ENCODE measurements at places on chromosomes 3 and 15. TPM values are rescaled to one million over a fixed set of nuclear protein-coding genes. Genes with fewer than 3 reads are reported as not detected.

DNA sequence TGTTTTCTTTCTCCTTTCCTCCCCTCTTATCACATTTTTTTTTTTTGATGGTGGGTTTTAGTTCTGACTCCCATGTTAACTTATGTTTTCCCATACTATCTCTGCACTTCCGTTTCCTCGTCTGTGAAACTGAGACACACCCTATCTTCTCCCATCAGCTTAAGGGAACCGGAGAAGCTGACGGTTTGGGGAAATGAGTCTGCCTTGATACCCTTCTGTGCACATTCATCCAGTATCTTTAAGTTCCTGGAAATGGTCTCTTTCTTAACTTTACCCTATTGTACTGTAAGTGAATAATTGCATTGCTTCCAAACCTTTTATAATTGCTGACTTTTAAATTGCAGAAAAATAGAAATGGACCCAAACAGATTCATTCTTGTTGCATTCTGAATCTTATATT, 26.2 kb upstream of the CFAP161 start:
- no peak for DNase-seq

- no peak for DNase-seq
Measured at GRCh38 chr3:145015253-145015652, 1043.6 kb downstream of the DIPK2A start.

DNA sequence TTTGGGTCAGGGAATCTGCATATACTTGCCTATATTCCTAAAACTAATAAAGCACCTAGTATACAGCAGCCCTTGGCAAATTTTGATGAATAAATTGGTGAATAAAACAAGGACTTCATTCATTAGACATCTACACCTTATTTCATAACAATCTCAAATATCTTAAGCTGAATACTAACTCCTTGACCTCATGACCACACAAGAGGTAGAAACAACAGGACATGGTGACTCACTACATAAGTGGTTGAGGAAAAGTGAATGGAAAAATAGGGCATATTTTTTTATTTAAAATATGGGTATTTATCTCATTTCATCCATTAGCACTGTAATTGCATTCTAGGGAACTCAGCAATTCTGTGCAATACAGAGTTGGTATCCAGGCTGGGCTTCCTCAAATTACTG, 7.8 kb upstream of the STAC start:
- no peak for DNase-seq

GRCh38 chr3:50542177-50543034, 25.1 kb downstream of the C3orf18 start:
- no peak for DNase-seq

- no peak for DNase-seq
Measured at GRCh38 chr3:186959029-186959624, 28.8 kb downstream of the ST6GAL1 start.

Gene SPINT1
- total RNA-seq: 1.7 TPM

Gene CPA3
- total RNA-seq: 13.2 TPM
